ENCODE measurements at places on chromosomes 4 and X.

GRCh38 chrX:100650841-100651240 is 6.8 kb downstream of the SRPX2 start:
- DNase-seq = no peak

DNA sequence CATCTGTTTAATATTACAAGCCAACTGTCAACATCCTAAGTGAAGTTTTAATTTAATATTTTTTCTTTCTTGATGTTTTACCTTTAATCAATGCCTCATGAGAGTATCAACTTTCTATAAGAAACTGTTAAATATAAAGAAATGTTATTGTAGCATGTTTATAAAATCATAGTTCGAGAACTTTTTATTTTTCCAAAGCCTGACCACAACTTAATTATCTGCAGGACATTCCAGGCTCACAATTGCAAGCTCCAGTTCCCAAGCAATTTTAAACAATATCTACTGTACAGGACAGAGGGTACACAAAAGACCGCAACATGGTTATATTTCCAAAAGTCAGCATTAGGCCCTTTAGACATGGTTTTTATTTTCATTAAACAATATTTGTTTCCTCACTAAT is 20.1 kb downstream of the STX18 start:
- DNase-seq = no peak

DNA sequence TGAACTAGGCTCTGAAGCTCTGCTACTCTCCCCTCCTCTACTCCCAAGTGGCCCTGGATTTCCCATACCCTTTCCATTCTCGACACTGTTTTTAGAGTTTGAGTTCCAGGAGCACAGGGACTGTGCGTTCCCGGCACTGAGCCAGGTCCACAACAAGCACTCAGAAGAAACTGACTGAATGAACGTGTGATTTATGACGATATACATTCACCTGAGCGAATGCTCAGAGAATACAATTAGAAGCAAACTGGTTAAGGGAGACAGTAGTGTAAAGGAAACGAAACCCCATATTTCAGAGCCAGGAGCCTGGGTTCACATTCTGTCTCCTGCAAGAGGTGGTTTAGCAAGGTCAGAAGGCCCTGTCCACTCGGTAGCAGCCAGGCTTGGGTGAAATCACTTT is 1.4 kb upstream of the KIAA0232 start:
- DNase-seq = no peak

DNA sequence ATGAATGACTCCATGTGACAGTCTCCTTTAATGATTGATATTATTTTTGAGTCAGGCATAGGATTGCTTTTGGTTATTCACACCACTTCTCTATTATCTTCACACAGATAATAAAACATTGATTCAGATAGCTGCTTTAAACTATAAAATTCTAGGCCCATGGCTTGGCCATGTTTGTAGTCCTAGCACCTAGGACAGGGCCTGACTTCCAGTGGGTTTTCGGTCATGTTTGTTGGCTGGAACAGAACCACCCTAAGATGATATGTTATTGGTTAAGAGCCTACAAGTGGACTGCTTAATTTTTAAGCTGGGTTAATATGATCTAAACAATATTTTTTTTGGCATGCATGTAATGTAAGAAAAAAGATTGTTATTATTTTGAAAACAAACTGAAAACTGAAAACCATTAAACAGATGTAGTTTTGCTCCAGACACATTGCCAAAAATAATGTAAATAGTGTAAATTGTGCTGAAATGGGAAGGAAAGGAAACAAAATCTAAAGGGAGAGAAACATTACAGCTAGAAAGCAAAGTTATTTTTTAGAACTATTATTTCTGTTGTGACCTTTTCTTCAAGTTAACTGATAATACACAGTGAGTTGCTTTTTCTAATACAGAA is 98.0 kb downstream of the FRAS1 start:
- no peak for DNase-seq

DNA sequence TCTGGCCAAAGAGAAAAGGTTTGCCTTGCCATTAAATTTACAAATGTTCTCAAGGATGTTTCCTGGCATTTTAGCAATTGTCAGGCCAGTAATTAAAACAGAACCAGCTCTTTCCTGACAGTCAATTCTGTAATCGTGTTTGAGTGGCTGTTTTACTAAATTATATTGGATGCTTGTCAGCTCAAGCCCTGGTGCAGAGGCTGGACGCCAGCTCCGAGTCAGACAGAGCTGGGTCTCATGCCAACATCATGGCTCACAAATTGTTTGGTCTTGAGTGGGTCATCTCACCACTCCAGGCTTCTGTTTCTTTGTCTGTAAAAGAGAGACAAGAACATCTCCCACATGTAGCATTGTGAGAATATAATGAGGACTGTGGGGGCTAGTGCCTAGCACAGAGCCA is 190.3 kb upstream of the PSAPL1 start:
- no peak for DNase-seq

GRCh38 chrX:19647731-19648588 is 132.7 kb upstream of the MAP3K15 start:
- no peak for DNase-seq
